Right renal pelvis (tissue), 4 donors: ENCODE measurements at places on chromosomes 11 and 22. TPM values are rescaled to one million over a fixed set of nuclear protein-coding genes. Genes with fewer than 3 reads are reported as not detected.

The TRIM6 gene
- 59.6 TPM for polyA plus RNA-seq

The MPEG1 gene
- polyA plus RNA-seq: 6.9 TPM

The SPINDOC gene
- 28.4 TPM for polyA plus RNA-seq

The TRIM49 gene
- polyA plus RNA-seq: not detected

The EEF1G gene
- 2,228 TPM for polyA plus RNA-seq

The RCOR2 gene
- polyA plus RNA-seq: 13.9 TPM

The POU2F3 gene
- polyA plus RNA-seq: 0.60 TPM

The SLC6A5 gene
- 0.14 TPM for polyA plus RNA-seq

The TSPO gene
- 40.6 TPM for polyA plus RNA-seq

The TMEM135 gene
- 38.7 TPM for polyA plus RNA-seq

The EWSR1 gene
- polyA plus RNA-seq: 323 TPM

The SYT13 gene
- 13.4 TPM for polyA plus RNA-seq

The RBM7 gene
- 56.1 TPM for polyA plus RNA-seq

The HEPACAM gene
- 2.1 TPM for polyA plus RNA-seq

The FXYD6 gene
- polyA plus RNA-seq: 147 TPM

The UBQLNL gene
- polyA plus RNA-seq: 0.34 TPM

The MS4A10 gene
- 0.30 TPM for polyA plus RNA-seq

The OR51I1 gene
- not detected for polyA plus RNA-seq

The DMC1 gene
- polyA plus RNA-seq: 4.1 TPM

The B3GAT3 gene
- 43.6 TPM for polyA plus RNA-seq
